ENCODE measurements at places on chromosomes 12 and 14.

DNA sequence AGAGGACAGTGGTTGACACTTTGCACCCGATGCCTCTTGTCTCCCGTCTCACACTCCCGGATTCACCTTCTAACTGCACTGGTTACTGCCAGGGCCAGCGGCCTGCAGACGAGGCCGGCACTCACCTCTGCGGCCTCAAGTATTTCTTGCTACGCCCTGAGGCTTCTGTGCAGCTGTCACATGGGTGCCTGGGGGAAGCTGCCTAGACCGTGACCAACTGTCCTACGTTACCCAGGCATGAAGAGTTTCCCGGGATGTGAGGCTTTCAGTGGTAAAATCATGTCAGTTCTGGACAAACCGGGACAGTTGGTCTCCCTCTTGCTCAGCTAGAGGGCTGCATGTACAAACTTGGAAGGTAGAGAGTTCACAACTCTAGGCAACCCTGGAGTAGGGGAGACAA is 274.5 kb downstream of the GLT1D1 start:
- DNase-seq: no peak

DNA sequence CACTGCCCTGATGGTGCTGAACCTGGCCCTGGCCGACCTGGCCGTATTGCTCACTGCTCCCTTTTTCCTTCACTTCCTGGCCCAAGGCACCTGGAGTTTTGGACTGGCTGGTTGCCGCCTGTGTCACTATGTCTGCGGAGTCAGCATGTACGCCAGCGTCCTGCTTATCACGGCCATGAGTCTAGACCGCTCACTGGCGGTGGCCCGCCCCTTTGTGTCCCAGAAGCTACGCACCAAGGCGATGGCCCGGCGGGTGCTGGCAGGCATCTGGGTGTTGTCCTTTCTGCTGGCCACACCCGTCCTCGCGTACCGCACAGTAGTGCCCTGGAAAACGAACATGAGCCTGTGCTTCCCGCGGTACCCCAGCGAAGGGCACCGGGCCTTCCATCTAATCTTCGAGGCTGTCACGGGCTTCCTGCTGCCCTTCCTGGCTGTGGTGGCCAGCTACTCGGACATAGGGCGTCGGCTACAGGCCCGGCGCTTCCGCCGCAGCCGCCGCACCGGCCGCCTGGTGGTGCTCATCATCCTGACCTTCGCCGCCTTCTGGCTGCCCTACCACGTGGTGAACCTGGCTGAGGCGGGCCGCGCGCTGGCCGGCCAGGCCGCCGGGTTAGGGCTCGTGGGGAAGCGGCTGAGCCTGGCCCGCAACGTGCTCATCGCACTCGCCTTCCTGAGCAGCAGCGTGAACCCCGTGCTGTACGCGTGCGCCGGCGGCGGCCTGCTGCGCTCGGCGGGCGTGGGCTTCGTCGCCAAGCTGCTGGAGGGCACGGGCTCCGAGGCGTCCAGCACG is 4.7 kb downstream of the LTB4R start:
- no peak for DNase-seq

DNA sequence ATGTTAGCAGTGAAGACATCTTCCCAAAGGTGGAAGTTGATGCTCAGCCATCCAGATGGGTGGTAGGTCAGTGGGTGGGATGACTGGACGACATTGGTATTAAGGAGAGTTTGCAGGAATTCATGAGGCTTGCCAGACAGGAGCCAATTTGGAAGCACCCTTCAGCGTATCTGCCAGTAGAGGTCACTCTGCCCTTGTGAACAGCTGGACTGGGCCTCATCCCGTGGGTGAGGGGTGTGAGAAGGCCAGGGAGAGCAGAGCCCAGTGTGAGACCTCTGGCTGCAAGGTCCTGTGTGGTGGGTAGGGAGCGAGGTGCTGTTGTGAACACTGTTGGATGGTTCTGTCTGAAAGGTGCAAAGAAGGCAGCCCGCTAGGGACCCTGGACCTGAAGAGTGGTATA is 37.7 kb downstream of the SLC5A8 start:
- DNase-seq: no peak

DNA sequence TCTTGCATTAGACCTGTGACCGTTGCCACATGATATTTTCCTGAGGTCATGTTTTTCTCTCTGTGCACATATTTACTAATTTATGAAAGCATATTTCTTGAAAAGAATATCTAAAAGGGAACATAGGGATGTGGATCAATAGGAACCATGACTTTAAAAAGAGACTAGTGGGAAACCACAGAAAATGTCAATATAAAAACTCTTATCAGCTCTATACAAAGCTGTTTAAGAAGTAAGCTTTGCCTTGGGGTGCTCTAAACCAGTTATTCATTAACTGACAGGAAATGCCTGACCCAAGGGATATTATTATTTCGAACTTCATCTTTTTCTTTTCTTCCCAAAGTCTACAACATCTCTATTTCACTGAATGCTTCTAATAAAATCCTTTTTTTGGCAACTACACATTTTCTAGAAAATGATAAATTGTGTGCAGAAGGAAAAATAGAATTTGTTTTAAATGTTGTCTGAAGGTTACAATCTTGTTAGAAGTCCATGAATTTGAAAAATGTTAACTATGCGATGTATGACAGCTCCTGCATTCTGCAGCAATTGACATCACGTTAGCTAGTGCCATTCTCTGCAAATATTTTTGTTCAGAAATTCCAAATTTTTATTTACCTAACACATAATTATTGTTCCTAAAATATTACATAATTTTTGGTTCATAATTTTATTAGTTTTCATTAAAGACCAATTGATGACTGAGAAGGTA is 345.0 kb downstream of the SLC16A7 start:
- DNase-seq: no peak

DNA sequence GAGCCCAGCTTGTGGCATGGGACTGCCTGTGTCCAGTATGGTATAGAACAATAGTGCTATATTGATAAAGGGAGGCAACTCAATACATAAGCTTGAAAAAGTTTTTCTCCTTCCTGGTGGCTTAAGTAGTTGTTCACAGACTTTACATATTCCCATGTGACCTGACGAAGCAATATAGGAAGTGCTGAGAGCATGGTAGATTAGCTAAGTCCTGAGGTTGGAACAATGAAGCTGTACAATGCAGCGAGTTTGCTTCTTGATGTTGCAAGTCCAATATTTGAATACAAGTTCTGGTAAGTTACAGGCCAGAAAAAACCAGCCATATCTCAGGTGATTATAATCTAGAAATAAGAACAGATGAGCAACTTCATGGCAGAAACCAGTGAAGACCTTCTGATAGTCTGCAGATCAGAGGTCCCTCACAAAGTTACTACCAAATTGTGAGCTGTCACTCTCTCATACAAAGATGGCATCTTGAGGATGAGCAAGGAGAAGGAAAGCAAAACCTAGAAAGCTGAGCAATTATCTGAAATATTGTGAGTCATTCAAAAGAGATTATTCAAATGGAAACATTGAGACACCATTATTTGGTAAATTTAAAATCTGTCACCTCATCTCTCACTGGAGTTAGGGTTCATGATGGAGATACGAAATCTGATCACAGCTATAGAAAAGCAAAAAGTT is 72.9 kb upstream of the BTG1 start:
- DNase-seq: no peak

Data from thoracic aorta (tissue), 2 donors.